ENCODE measurements at places on chromosomes 16 and 17.
A peak's percentile ranks its signal among the peaks of the same experiment; 100 is the strongest.

DNA sequence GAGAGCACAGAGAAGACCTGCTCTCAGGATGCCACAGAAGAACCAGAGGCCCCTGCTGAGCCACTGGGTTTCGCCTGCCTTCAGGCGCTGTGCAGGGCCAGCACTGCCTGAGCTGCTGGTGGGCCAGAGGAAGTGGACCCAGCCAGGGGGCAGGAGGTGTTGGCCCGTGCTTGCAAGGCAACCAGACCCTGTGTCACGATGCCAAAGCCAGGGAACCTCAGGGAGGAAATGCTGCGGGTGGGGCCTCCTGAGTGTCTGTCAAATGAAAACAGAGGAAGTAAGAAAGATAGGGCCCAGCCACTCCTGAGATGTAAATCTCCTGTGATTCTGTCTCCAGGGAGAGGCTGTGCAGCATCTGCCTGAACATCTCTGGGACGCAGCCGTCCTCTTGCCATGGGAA lies 58.1 kb upstream of the ADORA2B start:
- no peak for DNase-seq

- no peak for DNase-seq
Measured at GRCh38 chr17:46171939-46172338, 21.3 kb downstream of the KANSL1 start.

GRCh38 chr16:89261691-89262563 lies 44.4 kb downstream of the ZNF778 start:
- no peak for DNase-seq

DNA sequence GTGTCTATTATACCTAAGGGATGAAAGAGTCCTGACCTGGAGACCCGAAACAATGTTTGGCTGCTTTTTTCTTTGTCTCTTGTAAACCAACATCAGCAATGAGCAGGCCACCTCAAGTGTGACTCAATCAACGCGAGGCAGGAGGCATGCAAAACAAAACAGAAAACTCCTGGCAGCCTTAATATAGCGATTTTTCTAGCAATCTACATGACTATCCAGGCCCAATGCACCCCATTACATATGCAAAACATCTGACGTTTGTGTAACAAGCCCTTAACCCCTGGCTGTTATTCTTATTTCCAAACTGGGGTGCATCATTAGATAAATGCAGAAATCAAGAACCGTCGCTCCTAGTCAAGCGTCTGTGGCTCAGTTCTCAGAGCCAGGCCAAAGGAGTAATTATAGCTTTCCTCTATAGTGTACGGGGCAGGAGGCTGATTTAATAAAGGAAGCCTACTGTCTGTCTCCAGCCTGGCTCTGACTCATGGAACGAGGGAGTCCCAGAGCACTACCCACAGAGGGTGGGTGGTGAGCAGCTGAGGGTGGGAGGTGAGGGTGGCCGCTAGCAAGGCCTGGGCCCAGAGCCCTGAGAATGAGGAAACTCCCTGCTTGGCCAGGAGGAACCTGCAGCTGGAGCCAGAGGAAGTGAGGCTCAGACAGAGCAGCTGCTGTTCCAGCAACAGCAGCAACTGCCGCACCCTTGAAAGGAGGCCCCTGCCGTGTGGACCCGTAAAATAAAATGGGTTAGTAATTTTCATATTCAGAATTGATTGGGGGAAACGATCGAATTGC lies 43.9 kb downstream of the CHD9 start:
- DNase-seq: peak; percentile 78

DNA sequence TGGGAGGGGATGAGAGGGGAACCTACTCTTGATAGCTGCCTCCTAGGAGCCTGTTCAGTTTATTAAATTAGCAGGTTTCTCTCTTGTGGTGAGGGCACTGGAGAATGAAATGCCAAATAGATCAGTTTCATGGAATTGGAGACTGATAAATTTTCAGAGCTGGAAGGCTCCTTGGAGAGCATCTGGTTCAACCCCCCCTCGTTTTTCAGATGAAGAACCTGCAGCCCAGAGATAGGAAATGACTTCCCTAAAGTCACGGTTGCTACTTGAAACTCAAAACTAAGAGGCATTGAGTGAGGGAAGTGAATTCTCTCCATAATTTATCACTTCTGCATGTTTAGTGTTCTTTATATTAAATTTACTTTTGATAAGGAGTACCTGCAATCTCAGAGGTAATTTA lies 366.0 kb upstream of the CCL2 start:
- DNase-seq: no peak

- no peak for DNase-seq
Measured at GRCh38 chr16:49478107-49478506, 104.5 kb downstream of the C16orf78 start.

DNA sequence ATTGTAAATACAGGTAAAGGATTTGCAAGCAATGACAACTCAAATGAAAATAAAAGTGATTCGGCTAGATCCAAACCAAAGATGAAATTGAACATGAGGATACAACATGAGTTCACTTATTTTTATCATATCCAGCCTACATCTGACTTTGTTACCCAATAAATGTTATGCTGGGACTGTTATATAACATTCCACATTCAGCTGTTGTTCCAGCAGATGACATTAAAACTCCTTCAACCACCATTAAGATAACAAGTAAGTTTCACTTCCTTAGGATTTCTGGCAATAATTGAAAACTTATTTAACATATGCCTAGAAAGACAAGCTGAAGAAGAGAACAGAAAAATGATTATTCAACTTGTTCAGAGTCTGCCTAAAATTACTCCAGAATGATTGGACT lies 729.4 kb downstream of the CDH11 start:
- DNase-seq: no peak

DNA sequence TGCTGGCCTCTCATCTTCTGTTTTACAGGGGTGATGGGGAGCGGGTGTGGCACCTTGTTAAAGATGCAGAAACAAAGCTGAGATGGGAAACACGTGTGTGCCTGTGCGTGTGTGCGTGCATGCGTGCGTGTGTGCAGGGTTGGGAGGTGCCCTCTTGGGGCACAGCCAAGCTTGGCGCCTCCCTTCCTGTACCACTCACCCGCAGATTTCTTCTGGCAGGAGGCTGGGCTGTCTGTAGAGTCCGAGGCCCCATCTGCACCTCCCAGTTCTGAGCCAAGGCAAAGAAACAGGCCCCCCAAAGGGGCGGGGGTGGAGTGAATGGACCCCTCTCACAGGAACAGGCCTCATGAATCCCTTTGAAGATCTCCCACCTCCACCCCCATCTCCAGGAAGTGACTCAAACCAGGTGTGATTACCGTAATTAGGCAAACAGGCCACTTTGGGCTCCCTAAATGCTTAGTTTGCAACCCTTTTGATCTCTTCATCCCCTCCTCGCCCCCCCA lies 20.9 kb downstream of the TNS4 start:
- no peak for DNase-seq

GRCh38 chr17:3771140-3771539 lies 29.8 kb downstream of the ITGAE start:
- DNase-seq: no peak

- no peak for DNase-seq
Measured at GRCh38 chr17:27091043-27091497, 202.8 kb upstream of the WSB1 start.

- no peak for DNase-seq
Measured at GRCh38 chr16:22353191-22353919, 21.1 kb downstream of the CDR2 start.

- DNase-seq: no peak
Measured at GRCh38 chr16:46920402-46921068, 36.4 kb downstream of the GPT2 start.

DNA sequence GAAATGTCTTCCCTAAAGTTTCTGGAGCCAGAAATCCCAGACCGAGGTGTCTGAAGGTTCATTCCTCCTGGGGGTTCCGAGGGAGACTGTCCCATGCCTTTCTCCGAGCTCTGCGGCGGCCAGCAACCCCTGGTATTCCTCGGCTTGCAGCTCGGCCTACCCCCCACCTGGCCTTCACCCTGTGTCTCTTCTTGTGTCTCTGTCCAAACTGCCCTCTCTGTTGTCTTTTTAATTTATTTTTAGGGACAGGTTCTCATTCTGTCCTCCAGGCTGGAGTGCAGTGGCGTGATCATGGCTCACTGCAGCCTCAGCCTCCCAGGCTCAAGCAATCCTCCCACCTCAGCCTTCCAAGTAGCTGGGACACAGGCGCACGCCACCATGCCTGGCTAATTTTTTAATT lies 211.7 kb downstream of the SEC14L1 start:
- DNase-seq: no peak

GRCh38 chr16:28218109-28218508 lies 6.3 kb upstream of the XPO6 start:
- DNase-seq: peak; percentile 11

DNA sequence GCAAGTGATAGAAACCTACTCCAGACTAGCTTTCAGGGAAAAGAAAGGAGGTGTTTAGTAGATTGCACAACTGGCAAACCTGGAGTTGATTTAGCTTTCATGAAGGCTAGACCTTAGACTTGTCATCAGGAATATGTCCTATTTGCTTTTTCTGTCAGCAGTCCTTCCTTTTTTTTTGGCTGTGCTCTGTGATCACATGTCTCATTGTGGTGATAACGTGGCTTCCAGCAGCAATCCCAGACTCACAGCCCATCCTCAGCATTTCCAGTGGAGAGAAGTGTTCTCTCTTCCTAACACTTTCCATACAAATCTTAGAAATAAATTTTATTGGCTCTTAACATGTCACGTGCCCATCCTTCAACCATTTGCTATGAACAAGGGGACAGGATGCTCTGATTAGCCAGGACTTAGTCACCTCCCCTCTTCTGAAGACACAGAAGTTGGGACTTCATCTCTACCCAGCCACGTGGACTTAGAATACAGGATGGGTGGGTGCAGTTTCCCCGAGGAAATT lies 74.7 kb downstream of the CDH13 start:
- DNase-seq: no peak

GRCh38 chr16:82137822-82138167 lies 32.2 kb downstream of the MPHOSPH6 start:
- DNase-seq: no peak

DNA sequence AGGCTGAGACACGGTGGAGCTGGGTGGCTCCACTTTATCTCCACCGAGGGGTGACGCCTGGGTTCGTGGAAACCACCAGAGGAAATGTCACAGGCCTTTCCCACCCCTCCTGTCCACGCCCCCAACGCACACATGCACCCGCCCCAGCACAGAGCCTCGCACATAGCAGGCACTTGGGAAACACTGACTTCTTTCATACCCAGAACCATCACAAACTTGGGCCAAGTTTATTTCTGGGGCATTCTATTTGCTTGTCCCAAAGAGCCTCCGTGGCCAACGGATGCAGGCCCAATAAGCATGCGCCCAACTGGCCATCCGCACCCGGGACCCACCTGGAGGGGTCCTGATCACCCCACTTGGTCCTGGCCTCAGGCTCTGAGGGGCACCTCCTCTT lies 3.3 kb downstream of the BCAR1 start:
- no peak for DNase-seq

DNA sequence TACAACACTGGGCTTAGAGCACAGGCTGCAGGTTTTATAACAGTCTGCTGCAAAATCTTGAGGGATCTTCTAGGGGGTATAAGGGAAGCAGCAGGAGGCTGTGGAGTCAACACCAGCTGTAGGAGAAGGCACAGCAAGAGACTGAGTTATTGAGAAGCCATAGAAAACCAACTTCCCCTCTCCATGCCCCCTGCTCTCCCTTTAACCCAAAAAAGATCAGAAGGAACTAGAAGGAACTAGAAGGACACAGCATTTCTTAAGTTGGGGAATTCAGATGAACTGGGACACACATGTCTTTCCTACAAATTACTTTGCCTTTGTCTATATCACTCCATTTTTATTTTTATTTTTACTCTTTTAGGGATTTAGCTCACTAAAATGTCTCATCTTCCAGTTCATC lies 6.2 kb upstream of the CCL18 start:
- DNase-seq: no peak

GRCh38 chr17:71792966-71793365 lies 327.9 kb upstream of the SOX9 start:
- no peak for DNase-seq

- DNase-seq: no peak
Measured at GRCh38 chr17:42673885-42674754, 2.7 kb downstream of the PLEKHH3 start.

GRCh38 chr17:82371333-82372248 lies at the start of gene UTS2R:
UTS2R (plus strand) TSS chr17:82371765; CDS start chr17:82374325, 2,560 bp downstream.
- DNase-seq: no peak

- DNase-seq: no peak
Measured at GRCh38 chr17:31845291-31845690, 13.8 kb downstream of the COPRS start.

DNA sequence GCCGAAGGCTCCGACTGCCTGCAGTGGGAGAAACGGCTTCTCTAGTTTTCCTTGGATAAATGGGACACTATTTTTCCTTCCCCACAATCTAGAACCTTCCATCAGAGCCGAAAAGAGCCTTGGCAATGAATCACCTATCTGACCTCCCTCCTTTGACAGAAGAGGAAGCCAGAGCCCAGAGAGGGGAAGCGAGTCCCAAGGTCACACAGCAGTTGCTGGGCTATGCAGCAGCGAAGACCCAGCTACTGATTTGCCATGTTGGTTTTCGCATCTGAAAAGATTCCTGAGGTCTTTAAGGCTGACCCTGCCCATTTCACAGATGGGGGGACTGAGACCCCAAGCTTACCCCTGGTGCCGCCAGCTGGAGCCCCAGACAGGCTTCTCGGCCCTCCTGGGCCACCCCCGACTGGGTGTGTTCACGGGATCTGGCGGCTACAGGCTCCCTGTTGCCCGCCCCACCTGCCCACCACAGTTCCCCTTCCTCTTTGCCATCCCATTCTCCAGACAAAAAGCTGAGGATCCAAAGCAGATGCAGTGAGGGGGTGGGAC lies 45.9 kb downstream of the RAI1 start:
- no peak for DNase-seq

- DNase-seq: no peak
Measured at GRCh38 chr16:21277045-21277926, 804 bp downstream of the CRYM start.

GRCh38 chr17:80593181-80593580 lies 48.5 kb downstream of the RPTOR start:
- DNase-seq: no peak

DNA sequence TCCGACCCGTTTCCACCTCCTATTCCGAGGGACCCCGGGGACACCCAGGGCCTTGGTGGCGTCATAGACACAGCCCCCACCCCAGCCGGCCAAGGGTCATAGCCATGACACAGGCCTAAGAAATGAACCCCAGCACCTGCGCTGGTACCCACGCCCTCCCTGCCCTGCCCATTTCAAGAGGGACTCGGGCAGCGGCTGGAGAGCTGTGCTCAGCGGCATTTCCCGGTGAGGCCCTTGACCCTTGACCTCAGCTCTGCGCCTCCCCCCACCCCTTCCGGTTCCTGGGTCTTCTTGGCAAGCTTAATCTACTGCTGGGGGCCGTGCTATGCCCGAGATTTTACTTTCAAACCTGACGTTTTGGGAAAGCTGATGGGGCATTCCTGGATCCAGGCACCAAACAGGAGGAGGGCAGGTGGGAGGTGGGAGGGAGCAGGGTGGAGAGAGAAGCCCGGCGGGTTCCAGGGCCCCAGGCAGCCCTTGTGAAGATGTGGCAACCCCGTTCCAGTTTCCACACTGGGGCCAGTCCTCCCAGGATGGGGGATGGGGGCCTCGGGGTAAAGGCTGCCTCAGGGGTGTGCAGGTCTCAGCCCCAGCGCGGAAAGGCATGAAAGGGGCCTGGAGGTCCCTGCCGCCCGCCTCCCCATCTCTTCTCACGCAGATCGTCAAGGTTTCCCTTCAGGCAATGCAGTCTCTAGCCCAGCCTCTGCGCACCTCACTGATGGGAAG lies at the start of gene SLC22A31:
TSS of gene SLC22A31 (minus strand) at position 414 of the 726 bp plus-strand sequence. CDS start at position 378, 36 bp downstream.
- no peak for DNase-seq
